ENCODE measurements at places on chromosomes 3 and 15.

GRCh38 chr15:71638876-71639275 lies 171.5 kb upstream of the NR2E3 start:
- DNase-seq: no peak

DNA sequence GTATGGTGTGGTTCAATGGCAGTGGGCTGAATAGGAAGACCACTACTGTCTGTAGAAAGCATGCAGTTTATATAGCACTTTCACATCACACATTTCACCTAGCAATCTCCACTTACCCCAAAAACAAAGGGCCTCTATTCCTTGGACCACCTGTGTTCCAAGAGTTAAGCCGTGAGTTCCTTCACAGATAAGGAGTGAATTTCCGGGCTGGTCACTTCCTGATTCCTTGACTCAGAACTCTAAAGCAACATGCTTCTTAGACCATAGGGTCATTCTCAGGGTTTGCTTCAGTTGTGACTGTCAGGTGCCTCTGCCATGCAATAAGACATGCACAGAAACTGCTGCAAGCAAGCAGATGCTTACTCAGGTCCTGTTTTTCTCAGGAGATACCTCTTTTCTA lies 588.5 kb upstream of the TGFBR2 start:
- no peak for DNase-seq

DNA sequence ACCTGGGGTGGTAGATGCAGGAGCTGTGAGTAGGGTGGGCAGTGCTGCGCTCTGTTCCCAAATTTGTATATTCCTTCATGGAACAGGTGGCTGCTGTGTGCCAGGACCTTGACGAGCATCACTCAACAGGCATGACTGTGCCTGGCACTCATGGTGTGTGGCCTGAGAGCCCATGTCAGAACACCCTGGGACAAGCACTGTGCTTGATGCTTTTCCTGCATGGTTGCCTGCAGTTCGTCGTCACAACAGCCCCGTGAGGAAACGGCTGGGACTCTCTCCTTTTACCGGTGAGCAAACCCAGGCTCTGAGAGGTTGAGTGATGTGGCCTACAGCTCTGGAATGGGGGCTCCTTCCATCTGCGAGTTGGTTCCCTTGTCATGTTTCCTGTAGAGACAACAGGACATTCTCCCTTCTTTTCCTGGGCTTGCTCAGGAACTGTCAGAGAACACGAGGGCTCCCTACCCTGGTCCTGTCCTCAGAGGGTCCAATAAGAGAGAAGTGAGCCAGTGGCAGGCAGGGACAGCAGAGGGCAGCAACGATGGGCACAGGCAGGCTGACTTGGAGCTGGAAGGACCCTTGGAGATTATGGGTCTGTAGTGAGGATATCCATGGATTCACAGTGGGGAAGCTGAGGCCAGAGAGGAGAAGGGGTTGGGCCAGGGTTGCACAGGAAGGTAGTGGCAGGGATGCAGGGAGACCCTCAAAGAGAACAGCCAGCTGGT lies 37.4 kb downstream of the PRKCD start:
- DNase-seq: no peak

- DNase-seq: no peak
Measured at GRCh38 chr3:142433110-142433509, 14.7 kb downstream of the XRN1 start.

DNA sequence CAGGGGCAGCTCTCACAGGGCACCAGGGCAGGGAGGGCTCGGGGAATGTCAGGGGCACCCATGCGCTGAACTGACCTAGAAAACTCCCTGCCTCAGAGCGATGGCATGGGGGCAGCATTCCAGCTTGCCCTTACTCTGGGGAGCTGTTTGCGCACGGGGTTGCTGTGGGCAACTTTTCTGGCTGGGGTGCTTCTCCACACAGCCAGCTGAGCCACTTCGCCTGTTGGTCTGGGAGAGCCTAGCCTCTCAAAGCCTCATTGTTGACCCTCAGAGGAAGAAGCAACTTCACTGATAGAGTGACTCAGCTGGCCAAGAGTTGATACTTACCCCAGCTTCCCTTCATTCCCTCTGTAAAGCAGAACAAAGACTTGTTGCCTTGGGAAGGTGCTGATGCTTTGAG lies 42.6 kb upstream of the MRPS22 start:
- no peak for DNase-seq

DNA sequence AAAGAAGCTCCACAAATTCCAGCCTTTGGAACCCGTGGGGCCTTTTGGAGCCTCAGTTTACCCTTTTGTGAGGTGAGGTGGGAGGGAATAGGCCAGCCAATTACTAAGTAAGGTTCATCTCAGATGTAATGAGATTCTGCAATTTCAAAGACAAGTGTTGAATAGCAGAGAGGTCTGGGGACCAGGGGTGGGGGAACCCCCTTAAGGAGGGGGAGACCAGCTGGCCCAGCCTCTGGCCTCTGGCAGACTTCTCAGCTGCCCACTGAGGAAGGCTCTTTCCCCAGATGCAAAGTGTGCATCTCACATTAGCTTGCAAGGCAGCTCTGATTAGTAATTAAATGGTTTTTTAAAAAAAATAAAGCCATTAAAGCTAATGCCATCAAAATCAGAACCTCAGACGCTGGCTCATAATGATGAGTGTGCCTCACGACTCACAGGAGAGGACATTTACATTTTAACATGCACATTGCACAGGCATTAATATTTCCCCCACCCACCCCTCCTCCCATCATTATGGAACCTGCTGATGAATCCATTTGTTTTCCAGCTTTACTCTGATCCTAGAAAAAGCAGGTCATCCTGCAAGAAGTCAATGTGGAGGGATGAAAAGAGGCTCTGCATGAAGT lies 176.7 kb upstream of the TLE3 start:
- no peak for DNase-seq

DNA sequence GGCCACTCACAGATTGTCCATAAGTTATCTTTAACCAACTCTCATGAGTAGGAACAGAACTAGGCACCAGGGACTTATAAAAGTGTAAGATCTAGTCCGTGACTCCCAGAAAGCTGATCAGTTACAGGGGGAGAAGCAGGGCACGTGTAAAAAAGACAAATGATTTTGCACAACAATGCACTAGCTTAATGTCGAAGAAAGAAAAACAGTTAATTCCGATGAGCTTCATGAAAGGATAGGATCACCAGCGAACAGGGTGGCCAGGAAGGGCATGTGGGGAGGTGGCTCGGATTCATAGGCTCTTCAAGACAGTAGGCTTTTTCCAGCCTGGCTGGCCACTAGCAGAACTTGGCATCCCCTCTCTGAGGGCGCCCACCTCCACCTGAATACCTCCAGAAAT lies 90.0 kb downstream of the IL5RA start:
- no peak for DNase-seq

- DNase-seq: no peak
Measured at GRCh38 chr15:31434588-31435260, 108.1 kb downstream of the KLF13 start.

DNA sequence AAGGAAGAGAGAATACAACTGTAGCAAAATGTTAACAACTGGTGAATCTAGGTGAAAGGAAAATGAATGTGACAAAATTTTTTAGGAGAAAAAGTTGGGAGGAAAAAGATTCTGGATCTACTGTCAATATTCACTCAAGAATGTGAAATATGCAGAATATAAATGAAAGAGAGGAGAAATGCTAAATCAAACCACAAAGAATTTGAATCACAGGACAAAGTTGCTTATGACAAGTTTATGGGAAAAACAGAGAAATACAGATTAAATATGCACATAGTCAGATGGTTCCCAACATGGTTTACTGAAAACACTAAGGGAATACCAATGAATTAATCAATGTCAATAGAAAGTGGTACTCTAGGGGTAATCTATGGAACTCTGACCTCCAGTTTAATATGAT lies 27.6 kb downstream of the C3orf33 start:
- no peak for DNase-seq

DNA sequence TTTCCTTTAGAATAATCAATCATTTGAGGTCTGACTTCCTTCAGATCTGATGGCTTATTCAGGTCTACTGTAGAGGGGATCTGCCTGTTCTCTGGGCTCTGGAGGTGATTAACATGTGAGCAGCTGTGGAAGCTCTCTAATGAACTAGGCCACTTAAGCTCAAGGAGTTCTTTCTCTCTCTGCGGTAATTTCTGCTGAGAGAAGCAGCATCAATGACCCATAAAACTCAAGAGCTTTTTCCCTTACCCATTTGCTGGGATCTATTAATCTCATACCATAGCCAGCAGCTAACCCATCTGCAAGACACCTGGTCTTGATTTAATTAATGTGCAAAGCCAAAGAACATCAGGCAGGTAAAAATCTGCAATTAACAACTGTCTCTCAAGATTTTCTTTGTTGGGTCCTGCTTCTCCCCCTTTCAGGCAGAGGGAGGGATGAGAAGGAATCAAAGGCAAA lies 73.2 kb upstream of the DLG1 start:
- DNase-seq: no peak

- no peak for DNase-seq
Measured at GRCh38 chr3:133644768-133645167, 17.0 kb downstream of the TOPBP1 start.

DNA sequence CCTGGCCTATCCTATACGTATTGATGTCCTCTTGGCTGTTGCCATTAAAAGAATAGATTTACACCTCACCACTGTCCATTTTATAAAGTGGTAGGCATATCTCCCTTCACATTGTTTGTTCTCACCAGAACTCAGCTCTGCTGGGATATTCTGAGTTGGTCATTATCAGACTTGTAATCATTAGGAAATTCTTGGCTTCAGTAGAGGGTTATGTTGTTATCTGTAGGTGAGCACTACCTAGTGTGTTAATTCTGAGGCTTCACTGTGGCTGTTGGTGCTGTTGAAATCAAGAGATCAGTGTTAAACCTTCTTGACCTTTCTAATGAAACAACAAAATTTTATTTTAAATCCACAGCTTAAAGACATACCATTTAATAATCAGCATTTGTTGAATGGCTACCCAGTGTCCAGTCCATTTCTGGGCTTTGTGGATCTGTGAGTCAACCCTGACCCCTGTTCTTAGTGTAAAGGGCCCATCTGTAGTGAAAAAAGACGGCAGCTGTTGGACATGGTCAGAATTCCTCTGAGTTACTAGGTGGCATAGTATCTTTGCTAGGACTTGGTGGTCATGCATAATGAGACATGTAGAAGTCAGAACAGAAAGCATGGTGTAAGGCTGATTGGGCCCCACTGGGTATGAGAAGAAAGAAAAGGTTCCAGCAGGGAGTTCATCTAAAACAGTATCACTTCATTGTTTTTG lies 32.9 kb upstream of the P4HTM start:
- no peak for DNase-seq

GRCh38 chr3:122548076-122548475 lies 16.0 kb downstream of the PARP9 start:
- DNase-seq: no peak

- no peak for DNase-seq
Measured at GRCh38 chr3:48434591-48435222, 4.8 kb upstream of the PLXNB1 start.

DNA sequence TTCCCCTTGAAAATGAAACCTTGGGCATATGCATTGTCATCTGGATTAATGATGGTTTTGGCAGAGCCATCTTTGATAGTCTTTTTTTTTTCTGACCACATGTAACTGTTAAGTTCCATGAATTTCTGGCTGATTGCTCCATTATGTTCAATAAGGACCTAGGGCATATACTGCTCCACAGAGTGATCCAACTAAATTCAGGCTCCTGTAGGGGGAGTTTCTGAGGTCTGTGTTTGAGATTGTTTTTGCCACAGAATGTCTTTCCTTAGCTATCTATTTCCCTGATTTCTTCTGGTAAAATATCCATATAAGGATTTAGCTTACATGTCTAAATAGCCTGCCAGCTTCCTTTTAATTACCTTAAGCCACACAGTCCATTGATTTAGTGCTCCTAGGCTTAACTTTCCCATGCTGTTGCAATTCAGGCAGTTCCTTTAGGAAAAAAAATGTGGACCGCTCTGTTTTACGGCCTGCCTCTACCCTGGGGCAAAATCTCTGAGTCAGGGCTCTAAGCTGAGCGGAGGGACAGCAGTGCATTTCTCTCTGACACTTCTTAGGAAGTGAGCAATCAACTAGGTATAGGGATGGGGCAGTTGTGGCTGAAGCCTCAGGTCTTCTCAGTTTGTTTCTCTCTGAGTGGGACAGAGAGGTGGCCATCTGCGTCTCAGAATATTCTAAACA lies 796.2 kb downstream of the NR2F2 start:
- no peak for DNase-seq

DNA sequence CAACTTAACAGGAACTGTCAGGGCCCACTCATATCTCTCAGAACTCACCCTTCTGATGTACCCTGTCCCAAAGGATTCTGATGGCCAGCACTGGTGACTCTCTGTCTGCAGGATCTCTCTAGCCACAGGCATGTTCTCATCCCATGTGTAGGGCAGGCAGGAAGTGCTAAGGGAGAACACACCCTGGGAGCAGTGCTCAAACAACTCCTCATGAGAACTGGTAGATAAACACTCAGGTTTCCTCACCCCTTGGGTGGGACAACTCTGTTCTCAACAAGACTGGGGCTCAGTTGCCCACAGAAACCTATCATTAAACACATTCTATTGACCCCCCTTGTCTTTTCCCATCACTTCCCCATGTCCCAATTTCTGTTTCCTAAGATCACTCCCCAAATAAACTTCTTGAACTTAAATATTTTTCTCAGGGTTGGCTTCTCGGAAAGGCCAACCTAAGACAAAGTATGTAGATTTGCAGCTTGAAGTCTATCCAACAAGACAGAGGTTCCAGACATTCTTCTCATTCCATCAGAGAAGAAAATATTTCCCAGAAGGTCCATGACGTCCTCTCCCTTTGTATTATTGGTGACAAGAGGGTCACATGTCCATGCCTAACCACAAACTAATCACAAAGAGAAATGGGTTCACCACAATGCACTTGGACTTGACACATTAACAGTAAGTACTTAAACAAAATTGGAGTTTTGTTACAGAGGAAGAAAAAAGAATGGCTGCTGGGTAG lies 276.6 kb upstream of the GADL1 start:
- no peak for DNase-seq

GRCh38 chr3:79039192-79039591 lies 728.6 kb downstream of the ROBO1 start:
- no peak for DNase-seq

DNA sequence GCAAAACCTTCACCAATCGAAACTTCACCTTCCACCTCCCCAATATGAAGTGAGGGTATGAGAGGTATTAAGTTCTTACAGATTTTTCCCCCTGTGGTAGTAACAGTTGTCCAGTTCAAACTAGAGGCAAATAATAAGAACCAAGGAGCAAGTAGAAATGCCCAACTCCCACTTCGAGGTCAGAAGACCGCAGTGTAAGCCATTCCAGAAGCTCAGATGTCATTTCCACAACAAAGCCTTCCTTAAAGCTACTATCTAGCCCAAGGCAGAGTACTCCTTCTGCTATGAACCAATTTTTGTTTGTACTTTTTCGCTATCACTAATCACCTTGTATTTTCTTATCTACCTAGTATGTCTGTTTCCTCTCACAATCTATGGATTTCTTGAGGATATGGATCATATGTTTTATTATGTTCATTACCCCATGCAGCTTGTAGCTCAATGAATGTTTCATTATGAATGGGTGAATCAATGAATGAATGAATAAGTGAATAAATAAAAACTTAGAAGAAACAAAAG lies 235.7 kb upstream of the KCNMB2 start:
- DNase-seq: no peak
